ENCODE measurements at places on chromosomes 4 and X.
A peak's percentile ranks its signal among the peaks of the same experiment; 100 is the strongest.

GRCh38 chr4:125390727-125391126, 76.0 kb downstream of the FAT4 start:
- no peak for DNase-seq

DNA sequence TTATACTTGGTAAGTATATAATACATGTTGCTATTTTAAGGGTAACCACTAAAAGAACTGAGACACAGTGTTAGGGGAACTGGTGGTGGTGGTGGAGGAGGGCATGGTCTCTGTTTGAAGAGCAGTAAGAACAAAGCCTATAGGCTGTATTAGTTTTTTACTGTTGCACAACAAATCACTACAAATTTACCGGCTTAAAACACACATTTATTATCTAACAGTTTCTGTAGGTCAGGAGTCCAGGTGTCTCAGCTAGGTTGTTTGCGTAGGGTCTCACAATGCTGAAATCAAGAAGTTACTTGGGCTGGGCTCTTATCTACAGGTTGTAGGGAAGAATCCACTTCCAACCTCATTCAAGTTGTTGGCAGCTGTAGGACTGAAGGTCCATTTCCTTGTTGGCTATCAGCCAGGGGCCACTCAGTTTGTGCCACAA, 52.6 kb downstream of the CASK start:
- DNase-seq = no peak

GRCh38 chr4:182492423-182492822, 249.2 kb downstream of the TENM3 start:
- DNase-seq = no peak

GRCh38 chrX:68433155-68433980, at the start of gene OPHN1:
Gene OPHN1 (minus strand): TSS chrX:68433495. CDS start chrX:68433020, 475 bp downstream.
- peak; percentile 68 for DNase-seq

GRCh38 chr4:185323606-185324005, 72.1 kb downstream of the LRP2BP start:
- no peak for DNase-seq

Data from D341Med (cell line).